CD14-positive monocyte (primary cell): ENCODE measurements at places on chromosomes 3 and 15. TPM values are rescaled to one million over a fixed set of nuclear protein-coding genes. Genes with fewer than 3 reads are reported as not detected.
A peak's percentile ranks its signal among the peaks of the same experiment; 100 is the strongest.

- H3K36me3 ChIP-seq = no peaks in the 10 kb centered on the region
- no peak overlapping the region for H3K4me3 ChIP-seq
- H3K27me3 ChIP-seq = peaks cover 2% of the 10 kb centered on the region
- no peak overlapping the region for H3K27ac ChIP-seq
- no peaks in the 10 kb centered on the region for H3K4me1 ChIP-seq
- DNase-seq = no peak
These were observed 84.5 kb downstream of the ASB7 start for GRCh38 chr15:100686725-100687473.

- H3K4me3 ChIP-seq = no peak overlapping the region
- H3K36me3 ChIP-seq = no peaks in the 10 kb centered on the region
- no peak for DNase-seq
- no peak overlapping the region for H3K27ac ChIP-seq
- H3K4me1 ChIP-seq = peaks cover 36% of the 10 kb centered on the region
- H3K27me3 ChIP-seq = no peaks in the 10 kb centered on the region
These were observed 47.5 kb downstream of the LRRFIP2 start for GRCh38 chr3:37126856-37127255.

GRCh38 chr15:88258093-88258641, 1.6 kb upstream of the NTRK3 start:
- H3K4me3 ChIP-seq = no peak overlapping the region
- H3K36me3 ChIP-seq = no peaks in the 10 kb centered on the region
- no peaks in the 10 kb centered on the region for H3K4me1 ChIP-seq

GRCh38 chr15:75644376-75644775, 3.3 kb upstream of the SNX33 start:
- peaks cover 46% of the 10 kb centered on the region for H3K4me1 ChIP-seq
- no peak overlapping the region for H3K27ac ChIP-seq
- H3K4me3 ChIP-seq = no peak overlapping the region

DNA sequence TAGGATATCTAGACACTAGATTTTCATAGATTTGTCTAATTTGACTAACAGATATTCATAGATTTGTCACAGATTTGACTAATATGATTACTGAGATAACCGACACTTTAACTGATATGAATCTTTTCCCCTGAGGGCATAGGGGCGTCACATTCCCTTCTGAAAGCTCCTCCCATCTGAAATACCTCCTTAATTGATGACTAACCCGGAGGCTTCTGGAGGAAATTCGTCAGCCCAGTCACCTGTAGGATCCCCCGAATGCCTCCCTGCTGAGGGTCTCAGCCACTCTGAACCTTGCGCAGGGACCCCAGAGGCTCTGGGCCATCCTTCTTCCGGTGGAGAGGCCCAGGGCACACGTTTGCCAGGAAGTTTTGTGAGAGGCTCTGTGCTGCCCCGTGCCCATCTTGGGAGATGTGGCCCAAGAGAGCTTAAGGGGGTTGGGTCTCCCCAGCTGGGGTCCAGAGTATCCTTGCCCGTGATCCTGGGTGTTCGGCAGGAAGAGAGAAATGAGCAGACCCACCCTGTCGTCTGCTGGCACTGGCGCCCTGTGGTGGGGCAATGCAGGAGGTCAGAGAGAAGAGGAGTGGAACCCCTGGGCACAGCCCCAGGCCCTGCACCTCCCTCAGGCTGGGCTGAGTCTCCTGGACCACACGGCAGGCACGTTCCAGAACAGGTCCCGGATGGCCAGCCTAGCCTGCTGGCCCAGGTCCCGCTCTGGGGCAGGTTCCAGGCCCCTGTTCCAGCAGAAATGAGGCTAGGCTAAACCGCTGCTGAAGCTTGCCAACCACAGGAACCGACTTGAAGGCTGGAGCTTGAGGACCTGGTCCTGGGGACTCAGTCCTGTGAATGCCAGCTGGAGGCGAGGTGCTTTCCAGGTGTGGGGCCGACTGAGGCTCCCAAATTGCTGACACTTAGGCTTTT, 1.7 kb downstream of the PLA2G4D start:
- no peaks in the 10 kb centered on the region for H3K36me3 ChIP-seq
- no peaks in the 10 kb centered on the region for H3K4me1 ChIP-seq
- no peak for DNase-seq
- H3K27ac ChIP-seq = no peak overlapping the region
- H3K27me3 ChIP-seq = no peaks in the 10 kb centered on the region

DNA sequence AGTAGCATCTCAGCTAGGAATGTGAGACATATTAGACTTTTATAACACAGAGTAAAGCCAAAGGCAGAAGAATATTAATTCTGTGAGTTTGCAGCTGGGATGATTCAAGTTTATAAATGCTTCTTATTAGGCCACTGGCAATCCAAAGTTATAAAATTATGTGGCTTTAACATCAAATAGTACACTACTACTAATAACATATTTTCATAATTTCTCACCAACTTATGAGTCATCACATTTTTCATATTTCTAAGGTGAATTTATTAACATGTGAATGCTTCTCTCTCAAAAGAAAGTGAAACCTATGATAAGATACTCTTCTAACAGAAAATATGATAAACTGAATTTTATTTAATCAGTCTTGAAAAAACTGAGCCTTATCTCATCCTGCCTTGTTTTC, 1348.2 kb upstream of the ALCAM start:
- no peak overlapping the region for H3K4me3 ChIP-seq
- DNase-seq = no peak
- H3K4me1 ChIP-seq = no peaks in the 10 kb centered on the region
- H3K27ac ChIP-seq = no peak overlapping the region
- no peaks in the 10 kb centered on the region for H3K27me3 ChIP-seq

DNA sequence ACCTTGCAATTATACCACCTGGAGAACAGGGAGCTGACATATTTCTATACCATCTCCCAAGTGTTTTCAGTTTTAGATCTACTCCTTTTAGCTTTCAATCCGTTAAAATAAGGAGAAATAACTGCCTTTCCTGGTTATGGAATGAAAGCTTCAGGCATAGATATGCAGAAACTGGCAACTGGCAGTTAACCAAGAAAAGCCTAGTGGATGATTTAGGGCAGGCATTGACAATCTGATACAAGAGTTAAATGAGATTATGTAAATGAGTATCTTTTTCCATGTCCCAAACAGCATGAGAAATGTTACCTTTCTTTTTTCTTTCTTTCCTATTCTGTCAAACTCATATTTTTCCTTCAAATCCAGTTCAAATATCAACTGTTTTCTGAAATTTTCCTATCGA, 689.1 kb upstream of the DPPA4 start:
- H3K27me3 ChIP-seq = no peaks in the 10 kb centered on the region
- DNase-seq = no peak
- no peak overlapping the region for H3K4me3 ChIP-seq

DNA sequence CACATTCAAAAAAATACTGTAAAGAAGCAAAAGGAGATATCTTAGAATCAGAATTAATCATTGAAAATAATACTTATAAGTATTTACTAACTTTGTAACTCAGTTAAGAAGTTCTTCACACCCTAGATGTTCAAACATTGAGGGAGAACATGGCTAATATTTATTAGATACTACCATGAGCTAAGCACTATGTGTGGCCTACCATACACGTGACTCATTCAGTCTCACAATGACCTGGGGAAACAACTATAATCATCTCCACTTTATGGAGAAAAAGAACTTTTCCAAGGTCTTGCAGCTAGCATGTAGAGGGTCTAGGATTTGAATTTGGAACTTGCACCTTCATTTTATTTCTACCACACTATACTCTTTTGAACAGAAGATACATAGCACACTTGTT, 361.9 kb upstream of the CFAP20DC start:
- no peaks in the 10 kb centered on the region for H3K36me3 ChIP-seq
- H3K27ac ChIP-seq = no peak overlapping the region
- no peaks in the 10 kb centered on the region for H3K4me1 ChIP-seq
- no peak overlapping the region for H3K4me3 ChIP-seq
- no peak for DNase-seq
- H3K27me3 ChIP-seq = no peaks in the 10 kb centered on the region

DNA sequence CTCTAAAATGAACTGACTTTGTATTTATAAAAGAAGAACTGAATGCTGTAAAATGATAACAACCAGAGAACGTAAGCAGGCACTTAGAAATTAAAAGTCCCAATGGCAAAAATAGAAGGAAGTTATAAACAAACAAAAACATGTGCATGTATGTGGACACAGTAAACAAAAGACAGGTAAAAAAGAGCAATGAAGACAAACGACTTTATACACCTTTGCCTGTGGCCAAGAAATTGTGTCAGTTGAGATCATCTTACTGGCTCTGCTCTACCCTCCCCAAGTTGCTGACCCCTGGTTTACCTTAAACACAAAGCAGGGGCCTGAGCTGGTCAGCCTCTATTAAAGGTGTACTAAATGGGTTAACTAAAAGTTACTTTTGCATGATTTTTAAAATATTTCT, 41.7 kb upstream of the GP5 start:
- no peak for DNase-seq
- H3K27ac ChIP-seq = no peak overlapping the region
- H3K36me3 ChIP-seq = peaks cover 99% of the 10 kb centered on the region
- H3K4me1 ChIP-seq = no peaks in the 10 kb centered on the region

DNA sequence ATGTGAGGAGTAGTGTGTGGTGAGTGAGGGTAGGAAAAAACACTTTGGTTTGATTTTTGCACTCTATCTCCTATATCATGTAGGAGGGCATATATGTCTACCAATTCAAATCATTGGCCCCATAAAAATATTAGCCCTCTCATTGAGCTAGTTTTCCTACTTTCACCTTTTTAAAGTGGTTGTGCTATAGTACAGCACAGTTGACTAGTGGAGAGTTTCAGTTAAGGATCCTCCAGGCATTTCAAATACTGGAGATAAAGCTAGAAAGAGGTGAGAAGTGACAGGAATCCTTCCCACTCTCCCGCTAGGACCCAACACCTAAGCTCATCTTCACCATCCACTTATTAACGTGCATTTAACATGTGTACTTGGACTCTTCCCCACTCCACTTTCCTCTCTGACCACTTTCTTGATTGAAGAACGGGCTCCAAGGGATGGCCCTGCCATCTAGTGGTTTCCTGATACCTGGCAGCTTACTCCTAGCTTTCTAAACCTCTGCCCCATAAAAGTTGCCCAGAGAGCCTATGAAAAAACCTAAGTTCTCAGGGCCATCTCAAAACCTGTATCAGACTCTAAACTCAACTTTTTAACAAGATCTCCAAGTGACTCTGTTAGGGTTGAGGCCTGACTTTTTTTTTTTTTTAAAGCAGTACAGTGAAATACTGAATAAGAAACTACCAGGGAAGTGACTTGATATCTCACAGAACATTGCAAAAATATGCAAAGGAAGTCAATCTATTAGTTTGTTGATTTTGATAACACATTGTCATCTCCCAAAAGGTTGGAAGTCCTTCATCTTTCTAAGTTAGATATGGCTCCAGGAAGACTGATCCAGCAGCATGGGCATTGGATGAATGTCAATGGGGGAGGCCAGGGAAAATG, 17.9 kb downstream of the IL12A start:
- H3K27me3 ChIP-seq = no peaks in the 10 kb centered on the region
- H3K36me3 ChIP-seq = no peaks in the 10 kb centered on the region
- H3K27ac ChIP-seq = no peak overlapping the region
- DNase-seq = peak; percentile 62
- peaks cover 8% of the 10 kb centered on the region for H3K4me1 ChIP-seq

- H3K36me3 ChIP-seq = no peaks in the 10 kb centered on the region
- H3K27me3 ChIP-seq = no peaks in the 10 kb centered on the region
- no peaks in the 10 kb centered on the region for H3K4me1 ChIP-seq
- H3K4me3 ChIP-seq = no peak overlapping the region
- no peak for DNase-seq
- H3K27ac ChIP-seq = no peak overlapping the region
These were observed 1003.1 kb downstream of the ZPLD1 start for GRCh38 chr3:103437883-103438282.

DNA sequence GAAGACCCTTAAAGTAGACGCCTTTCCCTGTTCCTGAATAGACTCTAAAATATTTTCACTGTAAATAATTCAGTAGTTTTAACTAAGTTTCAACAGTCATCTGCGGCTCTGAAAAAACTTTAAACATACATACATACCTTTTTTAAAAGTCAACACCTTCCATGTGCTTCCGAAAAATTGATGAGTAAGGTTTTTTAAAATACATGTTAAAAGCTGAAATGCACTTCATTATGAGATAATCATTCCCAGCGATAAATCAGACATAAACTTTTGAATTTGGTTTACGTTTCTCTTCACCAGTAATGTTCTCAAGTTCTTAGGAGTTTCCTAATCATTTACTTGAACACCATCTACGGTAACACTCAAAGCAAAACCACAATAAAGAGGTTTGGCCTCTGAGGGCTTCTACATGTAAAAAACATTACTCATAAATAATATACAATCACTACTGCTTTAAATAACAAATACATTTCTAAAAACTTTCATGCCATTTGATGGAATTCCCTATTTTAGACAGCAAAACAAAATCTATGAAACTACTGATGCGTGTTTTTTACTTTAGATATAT, 403.5 kb downstream of the SHQ1 start:
- DNase-seq = peak; percentile 22
- H3K4me1 ChIP-seq = peaks cover 30% of the 10 kb centered on the region
- H3K27me3 ChIP-seq = peaks cover 2% of the 10 kb centered on the region
- H3K36me3 ChIP-seq = peaks cover 8% of the 10 kb centered on the region
- H3K27ac ChIP-seq = no peak overlapping the region

GRCh38 chr3:158788446-158788845, 13.4 kb upstream of the MFSD1 start:
- H3K4me3 ChIP-seq = no peak overlapping the region
- H3K4me1 ChIP-seq = peaks cover 5% of the 10 kb centered on the region
- H3K27me3 ChIP-seq = no peaks in the 10 kb centered on the region
- H3K36me3 ChIP-seq = no peaks in the 10 kb centered on the region
- no peak overlapping the region for H3K27ac ChIP-seq
- no peak for DNase-seq

- H3K4me1 ChIP-seq = peaks cover 21% of the 10 kb centered on the region
- no peak overlapping the region for H3K4me3 ChIP-seq
- no peak for DNase-seq
- no peaks in the 10 kb centered on the region for H3K36me3 ChIP-seq
- H3K27ac ChIP-seq = no peak overlapping the region
These were observed 51.2 kb upstream of the ADAMTS17 start for GRCh38 chr15:100393008-100393407.

WHAMM gene
- polyA plus RNA-seq = 0.69 TPM

CCDC33 gene
- not detected for polyA plus RNA-seq

TAGLN3 gene
- not detected for polyA plus RNA-seq

ITIH1 gene
- 4.1 and 4.4 TPM in 2 replicates for polyA plus RNA-seq

APOD gene
- not detected for polyA plus RNA-seq

POPDC2 gene
- polyA plus RNA-seq = 3.2 and 6.7 TPM in 2 replicates

DUOXA2 gene
- polyA plus RNA-seq = not detected

WDR93 gene
- polyA plus RNA-seq = not detected in 2 replicates

ATP13A4 gene
- polyA plus RNA-seq = 0.21 TPM

IL16 gene
- 64.8 TPM for polyA plus RNA-seq
